NCI-H524 (cell line): ENCODE measurements at places on chromosomes 3 and 15.

DNA sequence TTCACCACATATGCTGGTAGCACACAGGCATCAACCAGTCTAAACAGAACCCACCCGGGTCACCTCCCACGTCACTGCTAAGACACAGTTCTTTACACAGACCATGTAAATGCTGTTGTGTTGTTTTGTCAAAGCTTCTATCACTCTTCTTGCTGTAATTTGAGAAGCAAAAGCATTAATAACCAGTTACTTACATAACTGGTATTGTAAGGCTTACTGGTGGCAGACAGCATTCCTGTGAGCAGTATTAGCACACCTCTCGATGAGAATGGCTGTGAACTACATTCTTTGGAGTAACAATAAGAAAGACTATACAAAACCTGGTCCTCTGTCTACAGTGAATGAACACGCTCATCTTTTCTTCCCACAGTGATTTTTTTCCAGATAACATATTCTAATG lies 479.2 kb downstream of the LPP start:
- DNase-seq, result no peak

DNA sequence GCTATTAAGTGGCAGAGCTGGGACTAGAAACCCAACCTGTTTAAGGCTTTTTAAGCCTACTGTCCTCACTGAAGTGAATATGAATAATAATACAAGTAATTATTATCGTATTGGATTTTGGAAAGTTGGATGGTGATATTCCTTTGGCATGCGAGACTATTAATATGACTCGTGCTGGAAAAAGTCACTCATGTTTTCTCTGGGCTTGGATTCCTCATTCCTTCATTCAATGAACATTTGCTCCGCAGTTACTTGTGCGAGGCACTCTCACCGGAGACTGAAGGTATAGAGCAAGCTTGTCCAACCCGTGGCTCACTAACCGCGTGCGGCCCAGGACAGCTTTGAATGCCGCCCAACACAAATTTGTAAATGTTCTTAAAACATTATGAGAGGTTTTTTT lies 694 bp downstream of the PLAAT1 start:
- DNase-seq, result no peak

- no peak for DNase-seq
Measured at GRCh38 chr3:117200962-117201361, 491.4 kb downstream of the TUSC7 start.

DNA sequence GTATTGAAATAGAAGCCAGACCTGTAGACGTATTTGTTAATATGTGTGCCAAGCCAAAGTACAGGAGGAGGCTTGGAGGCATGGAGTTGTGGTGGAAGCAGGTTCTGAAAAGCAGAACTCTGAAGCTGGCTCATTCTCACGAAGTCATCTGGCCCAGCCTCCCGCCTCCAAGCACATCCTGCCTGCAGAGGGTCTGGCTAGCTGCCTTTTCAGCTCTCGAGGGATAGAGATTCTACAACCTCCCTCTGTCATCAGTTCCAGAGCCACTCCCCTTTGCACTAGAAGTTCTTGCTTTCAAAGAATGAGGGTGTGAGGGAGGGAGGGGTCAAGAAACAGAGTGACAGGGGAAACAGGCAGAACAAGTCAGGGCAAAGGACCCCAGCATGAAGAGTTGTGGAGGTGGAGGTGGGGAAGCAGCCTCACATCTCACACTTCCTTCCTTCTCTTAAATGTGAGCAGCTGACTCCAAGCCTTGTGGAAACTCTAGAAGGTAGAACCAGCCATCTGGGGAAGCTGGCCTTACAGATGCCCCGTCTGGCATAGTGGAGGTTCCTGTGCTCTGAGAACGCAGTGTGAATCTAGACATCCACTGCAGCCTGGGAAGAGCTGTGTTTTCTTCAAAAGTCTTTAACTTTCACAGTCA lies 95.3 kb downstream of the SLC49A4 start:
- peak; percentile 39 for DNase-seq

- DNase-seq, result no peak
Measured at GRCh38 chr3:123920383-123920782, 36.3 kb upstream of the MYLK start.

DNA sequence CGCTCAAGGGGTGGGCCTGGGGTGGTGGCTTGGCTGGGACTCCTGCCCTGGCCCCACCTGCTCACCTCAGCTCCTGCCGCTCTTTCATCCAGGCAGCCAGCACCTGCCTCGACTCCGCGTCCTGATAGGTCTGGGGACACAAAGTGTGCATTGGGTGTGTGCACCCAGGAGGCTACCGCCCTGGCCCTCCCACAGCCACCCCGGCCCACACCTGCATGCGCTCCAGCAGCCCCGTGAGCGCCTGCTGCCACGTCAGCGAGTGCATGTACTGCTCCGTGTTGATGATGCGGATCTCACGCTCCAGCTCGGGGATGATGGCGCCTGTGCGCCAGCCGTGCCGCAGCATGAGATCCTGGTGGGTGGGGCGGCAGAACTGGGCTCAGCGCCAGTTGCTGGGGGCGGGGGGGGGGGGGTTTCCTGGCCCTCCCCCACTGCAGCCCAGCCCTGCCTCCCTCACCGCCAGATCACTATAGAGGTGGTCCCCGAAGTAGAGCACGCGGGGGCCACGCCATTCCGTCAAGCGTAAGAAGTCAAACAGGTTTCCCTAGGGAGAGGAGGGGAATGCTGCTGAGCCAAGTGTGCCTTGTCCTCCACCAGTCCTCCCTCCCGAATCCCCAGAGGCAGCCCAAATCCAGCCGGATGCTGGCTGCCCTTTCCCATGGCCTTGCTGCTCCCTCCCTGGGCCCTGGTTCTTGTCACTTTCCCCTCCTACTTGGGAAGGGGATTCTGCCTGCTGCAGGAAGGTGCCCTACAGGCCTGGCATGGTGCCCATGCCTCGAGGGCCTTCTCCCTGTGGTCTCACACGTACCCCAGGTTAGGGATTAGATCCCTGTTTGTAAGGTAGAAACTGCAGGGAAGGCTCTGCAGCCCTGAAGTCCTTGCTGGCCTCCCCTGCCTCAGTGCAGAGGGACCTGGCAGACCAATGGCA lies 8.6 kb downstream of the NT5DC2 start:
- DNase-seq, result no peak

DNA sequence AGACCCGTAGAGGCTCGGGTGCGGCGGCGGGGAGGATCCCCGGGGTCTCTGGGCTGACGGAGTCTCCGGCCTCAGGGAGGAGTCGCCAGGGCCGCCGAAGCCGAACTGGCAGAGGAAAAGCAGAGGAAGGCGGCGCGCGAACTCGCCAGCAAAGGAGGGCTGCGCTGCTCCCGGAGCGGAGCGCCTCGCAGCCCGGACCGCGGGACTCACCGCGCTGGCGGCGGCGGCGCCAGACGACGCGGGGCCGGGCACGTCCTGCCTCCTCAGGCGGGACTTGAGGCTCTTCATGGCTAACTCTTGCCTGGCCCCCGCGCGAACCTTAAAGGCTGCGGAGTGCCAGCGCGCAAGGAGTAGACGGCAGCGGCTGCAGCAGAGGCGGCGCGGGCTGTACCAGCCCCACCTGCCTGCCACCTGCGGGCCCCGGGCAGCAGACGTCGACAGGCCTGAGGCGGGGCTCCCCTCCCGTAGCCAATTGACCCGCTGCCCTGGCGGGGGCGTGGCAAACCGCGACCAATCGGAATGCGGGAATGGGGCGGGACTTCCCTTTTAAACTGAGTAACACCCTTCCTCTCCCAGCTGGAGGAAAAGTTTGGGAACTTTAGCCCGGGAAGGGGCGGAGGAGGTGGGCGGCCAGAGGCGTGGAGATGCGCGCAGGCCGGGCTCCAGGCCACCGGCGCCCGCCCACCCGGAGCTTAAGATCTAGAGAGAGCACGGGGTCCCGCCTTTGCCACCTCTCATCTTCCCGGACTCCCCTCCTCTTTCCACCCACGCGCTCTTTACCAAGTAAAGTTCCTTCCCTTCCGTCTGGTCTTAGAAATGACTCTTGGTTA lies at the start of gene UACA:
UACA (minus strand) TSS at position 439 of the 830 bp plus-strand sequence; CDS start at position 288, 151 bp downstream.
- DNase-seq, result peak; percentile 96

- no peak for DNase-seq
Measured at GRCh38 chr3:53773611-53774368, 72.4 kb downstream of the CHDH start.
